Colonic mucosa (tissue), 4 donors: ENCODE measurements at places on chromosomes 6 and 20. TPM values are rescaled to one million over a fixed set of nuclear protein-coding genes. Genes with fewer than 3 reads are reported as not detected.

Gene SUMO4
- total RNA-seq: 1.5 TPM

Gene NRSN1
- not detected for total RNA-seq

Gene DYNLT2
- total RNA-seq: 2.2 TPM

DNA sequence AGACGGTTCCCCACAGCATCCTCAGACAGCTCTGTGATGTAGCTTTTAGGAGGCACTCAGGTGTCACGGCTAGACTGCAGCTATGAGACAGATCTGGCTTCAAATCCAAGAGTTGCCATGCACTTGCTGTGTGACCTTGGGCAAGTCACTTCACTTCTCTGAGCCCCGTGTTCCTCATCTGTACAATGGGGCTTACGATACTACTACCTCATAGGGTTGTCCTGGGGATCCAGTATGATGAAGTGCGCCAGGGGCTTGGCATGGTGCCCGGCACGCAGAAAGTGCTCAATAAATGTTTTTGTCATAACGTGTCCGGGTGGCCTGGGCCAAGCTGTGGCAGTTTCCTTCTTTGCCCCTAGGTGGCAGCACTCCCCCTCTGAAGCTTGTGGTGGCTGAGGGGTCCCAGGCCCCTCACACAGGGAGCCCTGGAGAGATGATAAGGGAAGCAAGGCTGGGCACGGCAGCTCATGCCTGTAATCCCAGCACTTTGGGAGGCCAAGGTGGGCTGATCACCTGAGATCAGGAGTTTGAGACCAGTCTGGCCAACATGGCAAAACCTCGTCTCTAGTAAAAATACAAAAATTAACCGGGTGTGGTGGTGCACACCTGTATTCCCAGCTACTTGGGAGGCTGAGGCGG, 19.1 kb upstream of the CHMP4B start:
- DNase-seq: peak; percentile 69
- peaks cover 5% of the 10 kb centered on the region for H3K4me1 ChIP-seq
- H3K4me3 ChIP-seq: no peak overlapping the region
- H3K27me3 ChIP-seq: no peaks in the 10 kb centered on the region

GRCh38 chr20:11880680-11881079, 37.0 kb upstream of the BTBD3 start:
- H3K27me3 ChIP-seq: no peaks in the 10 kb centered on the region
- H3K36me3 ChIP-seq: no peaks in the 10 kb centered on the region
- no peaks in the 10 kb centered on the region for H3K4me1 ChIP-seq
- DNase-seq: no peak
- no peak overlapping the region for H3K27ac ChIP-seq

Gene PPP1R3G
- total RNA-seq: 1.0 TPM

Gene FAM184A
- total RNA-seq: 0.56 TPM

Gene CLIC5
- 72.8 TPM for total RNA-seq

Gene SIRPB2
- 3.0 TPM for total RNA-seq

DNA sequence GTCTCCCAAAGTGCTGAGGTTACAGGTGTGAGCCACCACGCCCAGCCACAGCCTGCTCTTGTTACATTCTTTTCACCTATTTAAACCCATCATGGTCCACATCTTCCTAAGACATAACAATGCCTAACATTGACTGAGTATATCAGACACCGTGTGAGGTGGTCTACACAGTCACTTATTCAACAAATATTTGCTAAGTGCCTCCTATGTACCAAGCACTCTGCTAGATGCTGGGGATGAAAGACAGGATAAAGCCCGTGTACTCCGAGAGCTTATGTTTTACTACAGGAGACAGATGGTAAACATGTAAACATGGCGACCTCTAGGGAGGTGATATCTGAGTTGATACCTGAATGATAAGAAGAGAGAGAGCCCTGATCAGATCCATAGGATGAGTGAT, 12.7 kb downstream of the BCL2L1 start:
- DNase-seq: peak; percentile 14
- H3K27me3 ChIP-seq: no peaks in the 10 kb centered on the region
- peaks cover 36% of the 10 kb centered on the region for H3K4me1 ChIP-seq
- H3K36me3 ChIP-seq: no peaks in the 10 kb centered on the region
- no peak overlapping the region for H3K4me3 ChIP-seq

DNA sequence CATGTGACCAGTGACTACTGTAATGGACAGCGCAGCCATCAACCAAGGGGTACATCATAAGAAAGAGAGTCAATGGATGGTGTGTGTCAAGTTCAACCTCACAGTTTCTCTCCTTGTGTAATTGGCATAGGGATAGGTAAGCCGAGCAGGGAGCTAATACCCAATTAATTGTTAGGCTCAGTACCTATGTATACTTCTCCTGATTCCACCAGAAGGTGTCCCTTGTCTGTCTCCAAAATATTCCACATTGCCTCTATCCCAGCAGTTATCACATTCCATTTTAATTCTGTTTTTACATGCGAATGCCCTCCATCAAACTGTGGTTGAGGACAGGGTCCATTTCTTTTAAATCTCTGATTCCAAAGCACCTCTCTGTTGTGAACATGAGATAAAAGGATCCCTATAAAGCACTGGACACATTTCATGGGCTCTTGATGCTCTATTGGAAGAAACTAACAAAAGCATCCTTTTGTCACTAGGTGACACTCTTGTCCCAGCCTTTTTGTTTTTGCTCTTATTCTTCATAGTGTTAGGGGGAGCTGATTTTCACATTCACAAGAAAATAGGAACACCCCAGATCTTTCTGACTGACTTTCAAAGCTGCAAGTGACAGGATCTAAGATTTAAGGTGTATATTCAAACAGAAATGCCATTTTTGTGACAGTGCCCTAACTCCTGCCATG, 38.9 kb downstream of the FBXO9 start:
- no peaks in the 10 kb centered on the region for H3K4me1 ChIP-seq
- H3K4me3 ChIP-seq: no peak overlapping the region
- no peaks in the 10 kb centered on the region for H3K27me3 ChIP-seq
- no peaks in the 10 kb centered on the region for H3K36me3 ChIP-seq
- H3K27ac ChIP-seq: no peak overlapping the region

Gene CCDC170
- 0.86 TPM for total RNA-seq

Gene UFL1
- 28.6 TPM for total RNA-seq

GRCh38 chr20:62816031-62816883, 593 bp upstream of the COL9A3 start:
- H3K36me3 ChIP-seq: peaks cover 13% of the 10 kb centered on the region
- H3K4me1 ChIP-seq: peaks cover 9% of the 10 kb centered on the region
- H3K4me3 ChIP-seq: peak overlapping the region; percentile 5
- H3K27me3 ChIP-seq: peaks cover 52% of the 10 kb centered on the region

- H3K4me3 ChIP-seq: no peak overlapping the region
- H3K4me1 ChIP-seq: no peaks in the 10 kb centered on the region
- H3K27me3 ChIP-seq: no peaks in the 10 kb centered on the region
- no peak overlapping the region for H3K27ac ChIP-seq
- DNase-seq: no peak
These were observed 52.9 kb upstream of the TRAF3IP2 start for GRCh38 chr6:111658462-111659154.

DNA sequence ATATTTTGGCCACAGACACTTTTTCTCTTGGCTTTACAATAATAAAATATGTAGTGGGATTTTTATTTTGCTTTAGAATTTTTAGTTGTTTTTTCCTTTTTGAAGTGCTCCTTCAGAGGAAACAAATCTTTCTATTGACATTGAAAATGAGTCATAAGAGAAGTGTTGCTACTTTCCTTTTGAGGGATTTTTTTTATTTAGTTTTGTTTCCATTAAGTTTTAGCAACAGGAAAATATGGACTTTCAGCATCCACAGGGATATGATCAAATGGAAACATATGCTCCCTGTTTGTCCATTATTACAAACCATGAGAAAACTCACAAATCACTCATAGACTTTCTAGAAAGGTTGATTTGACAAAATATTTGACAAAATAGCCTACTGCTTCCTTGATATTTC, 65.3 kb upstream of the BMP2 start:
- H3K4me3 ChIP-seq: no peak overlapping the region
- no peak for DNase-seq

DNA sequence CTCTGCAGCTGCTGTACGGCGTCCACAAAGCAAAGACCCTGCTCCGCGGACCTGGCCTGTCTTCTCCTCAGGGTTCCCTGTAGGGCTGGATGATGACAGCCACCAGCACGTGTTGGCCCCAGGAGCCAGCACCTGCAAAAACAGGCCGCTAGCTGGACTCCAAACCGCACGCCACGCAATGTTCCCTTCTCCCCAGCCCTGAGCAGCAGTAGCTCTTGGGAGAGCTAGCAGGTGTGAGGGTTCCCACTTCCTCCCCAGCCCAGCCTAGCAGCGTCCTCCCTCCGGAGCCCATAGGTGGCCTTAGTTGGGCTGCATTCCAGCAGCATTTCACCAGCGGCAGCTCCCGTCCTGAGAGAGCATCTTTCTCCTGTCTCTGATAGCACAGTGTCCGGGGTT, 42.3 kb downstream of the DACT2 start:
- H3K27me3 ChIP-seq: no peaks in the 10 kb centered on the region
- H3K4me1 ChIP-seq: peaks cover 4% of the 10 kb centered on the region
- no peak for DNase-seq
- no peak overlapping the region for H3K27ac ChIP-seq
- H3K4me3 ChIP-seq: no peak overlapping the region
